GM23338 (cell line): ENCODE measurements at places on chromosomes 13 and 19. TPM values are rescaled to one million over a fixed set of nuclear protein-coding genes. Genes with fewer than 3 reads are reported as not detected.
A peak's percentile ranks its signal among the peaks of the same experiment; 100 is the strongest.

Gene ZNF835
- total RNA-seq, result 0.31 and 1.7 TPM in 2 replicates

Gene CHAMP1
- 39.1 and 54.8 TPM in 2 replicates for total RNA-seq

DNA sequence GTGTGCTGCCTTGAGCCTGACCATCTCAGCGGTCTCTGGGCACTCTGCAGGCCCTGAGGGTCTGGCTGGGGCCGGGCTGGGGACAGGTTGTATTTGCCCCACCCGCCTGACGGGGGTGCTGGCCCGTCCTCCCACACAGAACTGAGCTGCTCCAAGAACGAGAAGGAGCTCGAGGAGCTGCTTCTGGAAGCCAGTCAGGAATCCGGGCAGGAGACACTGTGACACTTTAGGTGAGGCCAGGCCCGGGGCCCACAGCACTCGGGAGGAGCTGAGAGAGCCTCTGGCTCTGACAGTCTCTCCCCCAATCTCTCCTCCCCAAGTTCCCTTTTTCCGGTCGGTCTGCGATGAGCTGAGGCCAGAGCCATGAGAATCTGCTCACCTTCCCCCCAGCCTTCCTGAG is 14.5 kb downstream of the NKPD1 start:
- H3K27ac ChIP-seq, result no peak overlapping the region
- H3K4me1 ChIP-seq, result no peaks in the 10 kb centered on the region
- peaks cover 4% of the 10 kb centered on the region; the same call in 1 of the 2 replicates for H3K27me3 ChIP-seq
- H3K4me3 ChIP-seq, result no peak overlapping the region
- no peaks in the 10 kb centered on the region for H3K36me3 ChIP-seq

GRCh38 chr19:52069653-52070052 is 21.0 kb upstream of the ZNF432 start:
- no peaks in the 10 kb centered on the region for H3K27me3 ChIP-seq
- H3K4me3 ChIP-seq, result no peak overlapping the region
- no peak overlapping the region for H3K27ac ChIP-seq
- H3K36me3 ChIP-seq, result peaks cover 44% of the 10 kb centered on the region
- H3K4me1 ChIP-seq, result no peaks in the 10 kb centered on the region

DNA sequence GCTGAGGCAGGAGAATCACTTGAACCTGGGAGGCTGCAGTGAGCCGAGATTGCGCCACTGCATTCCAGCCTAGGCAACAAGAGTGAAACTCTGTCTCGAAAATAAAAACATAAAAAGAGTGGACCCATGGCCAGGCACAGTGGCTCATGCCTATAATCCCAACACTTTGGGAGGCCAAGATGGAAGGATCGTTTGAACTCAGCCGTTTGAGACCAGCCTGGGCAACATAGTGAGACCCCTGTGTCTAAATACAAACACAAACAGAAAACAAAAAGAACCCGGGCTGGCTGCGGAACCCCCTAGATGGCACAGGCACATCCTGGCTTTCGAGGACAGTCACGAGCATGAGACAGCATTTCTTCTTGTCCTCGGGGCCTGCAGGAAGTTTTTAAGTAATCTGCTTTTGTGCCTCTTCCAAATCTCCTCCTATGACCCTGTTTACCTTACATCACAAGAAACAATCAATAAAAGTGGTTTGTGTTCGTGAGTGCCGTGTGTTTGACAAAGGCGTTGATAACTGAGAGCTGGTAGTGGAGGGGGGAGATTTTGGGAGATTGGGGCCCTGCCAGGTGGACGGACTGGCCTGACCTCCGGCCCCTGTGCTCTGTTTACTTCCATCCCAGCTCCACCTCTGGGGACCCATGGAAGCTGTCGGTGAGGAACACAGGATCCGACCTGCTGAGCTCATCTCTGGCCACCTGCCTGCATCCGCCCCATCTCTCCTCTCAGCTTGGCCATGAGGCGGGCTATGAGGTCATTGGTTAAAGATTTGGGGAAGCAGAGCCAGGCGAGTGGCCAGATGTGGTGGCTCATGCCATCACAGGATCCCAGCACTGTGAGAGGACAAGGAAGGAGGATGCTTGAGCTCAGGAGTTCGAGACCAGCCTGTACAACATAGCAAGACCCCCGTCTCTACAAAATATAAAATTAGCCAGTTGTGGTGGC is 5.9 kb upstream of the GDF15 start:
- H3K36me3 ChIP-seq, result no peaks in the 10 kb centered on the region
- no peak overlapping the region for H3K4me3 ChIP-seq
- peak; percentile 57 for DNase-seq
- 0 out of 2 replicates have a peak overlapping the region, but pooled peaks have one; percentile 76 for H3K27ac ChIP-seq
- H3K27me3 ChIP-seq, result no peaks in the 10 kb centered on the region
- H3K4me1 ChIP-seq, result no peaks in the 10 kb centered on the region; the same call in 1 of the 2 replicates

GRCh38 chr13:61727767-61728166 is 312.1 kb upstream of the PCDH20 start:
- no peak overlapping the region for H3K27ac ChIP-seq
- no peaks in the 10 kb centered on the region for H3K4me1 ChIP-seq
- H3K36me3 ChIP-seq, result no peaks in the 10 kb centered on the region
- no peaks in the 10 kb centered on the region for H3K27me3 ChIP-seq
- H3K4me3 ChIP-seq, result no peak overlapping the region

- H3K4me3 ChIP-seq, result 0 out of 2 replicates have a peak overlapping the region, but pooled peaks have one; percentile 9
- peak; percentile 95 for DNase-seq
- H3K36me3 ChIP-seq, result no peaks in the 10 kb centered on the region
These were observed 11.2 kb upstream of the KLK4 start for GRCh38 chr19:50922317-50922853.
